ENCODE measurements at places on chromosomes 6 and 20.
A peak's percentile ranks its signal among the peaks of the same experiment; 100 is the strongest.

- DNase-seq, result no peak
Measured at GRCh38 chr6:168160506-168161370, 81.7 kb upstream of the FRMD1 start.

DNA sequence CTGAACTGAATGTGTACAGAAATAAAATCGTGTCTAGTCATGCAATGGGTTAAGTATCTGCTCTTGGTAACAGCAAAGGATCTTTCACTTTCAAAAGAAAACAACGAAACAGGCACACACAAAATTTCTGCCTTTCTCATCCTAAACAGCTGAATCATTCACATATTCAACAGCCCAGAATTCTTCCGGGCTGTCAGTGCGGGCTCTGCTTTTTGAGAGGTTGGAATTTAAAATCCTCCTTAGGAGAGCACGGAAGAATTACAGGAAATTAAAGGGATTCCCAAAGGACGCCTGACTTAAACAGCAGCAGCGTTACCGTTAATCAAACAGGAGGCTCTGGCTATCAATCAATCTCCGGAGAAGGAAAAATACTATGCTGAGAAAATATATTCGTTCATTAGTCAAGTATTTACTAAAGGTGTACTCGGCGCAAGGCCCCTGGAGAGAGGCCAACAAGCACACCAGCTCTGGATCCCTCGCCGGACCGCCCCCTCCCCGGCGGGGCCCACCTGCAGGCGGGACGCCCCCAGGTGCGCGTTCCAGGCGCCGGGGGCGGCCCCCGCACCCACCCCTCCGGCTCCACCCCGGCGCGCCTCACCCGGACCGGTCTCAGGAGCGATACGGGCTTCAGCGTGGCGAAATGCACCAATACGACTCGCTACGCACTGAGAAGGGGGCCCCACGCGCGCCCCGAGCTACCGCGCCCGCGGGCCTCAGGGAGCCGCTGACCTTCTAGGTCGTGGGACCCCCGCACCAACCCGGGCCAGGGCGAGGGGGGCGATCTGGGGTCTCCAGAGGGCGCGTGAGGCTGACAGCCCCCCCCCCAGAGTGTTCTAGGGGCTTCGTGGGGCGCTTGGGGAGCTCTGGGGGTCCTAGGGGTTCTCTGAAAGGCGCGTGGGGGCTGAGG, 1.0 kb downstream of the NAPB start:
- DNase-seq, result peak; percentile 67

- DNase-seq, result peak; percentile 16
Measured at GRCh38 chr6:166751051-166751595, 124.1 kb upstream of the RPS6KA2 start.

DNA sequence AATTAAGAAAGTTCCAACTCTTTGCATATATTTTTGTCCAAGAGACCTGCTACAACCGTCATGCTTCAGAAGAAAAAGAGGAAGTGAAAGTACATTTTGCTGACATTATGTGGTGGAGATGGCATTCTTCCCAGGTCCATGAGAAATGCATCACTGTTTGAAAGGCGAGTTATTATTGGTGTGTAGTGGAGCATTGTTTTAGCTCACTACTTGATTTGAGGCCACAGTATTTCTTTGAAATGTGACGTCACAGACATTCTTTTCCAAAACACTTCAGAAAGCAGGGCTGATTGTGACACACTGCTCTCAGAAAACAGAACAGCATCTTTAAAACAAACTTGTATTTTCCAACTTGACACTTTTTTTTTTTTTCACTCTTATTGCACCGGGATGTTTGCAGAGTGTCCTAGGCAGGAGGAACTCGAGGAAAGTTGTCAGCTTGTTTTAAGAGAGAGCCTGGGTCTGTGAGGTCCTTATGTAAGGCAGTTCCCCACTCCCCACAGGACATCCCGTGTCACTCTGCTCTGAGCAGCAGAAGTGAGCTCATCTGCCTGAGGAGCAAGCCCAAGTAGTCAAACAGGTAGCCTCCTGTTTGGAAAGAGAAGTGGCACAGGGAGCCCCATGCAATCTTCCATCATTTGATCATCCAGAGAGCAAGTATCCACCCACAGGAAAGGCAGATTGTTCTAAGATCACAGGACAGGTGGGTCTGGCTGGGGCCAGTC, 1.1 kb downstream of the SPTLC3 start:
- peak; percentile 92 for DNase-seq

DNA sequence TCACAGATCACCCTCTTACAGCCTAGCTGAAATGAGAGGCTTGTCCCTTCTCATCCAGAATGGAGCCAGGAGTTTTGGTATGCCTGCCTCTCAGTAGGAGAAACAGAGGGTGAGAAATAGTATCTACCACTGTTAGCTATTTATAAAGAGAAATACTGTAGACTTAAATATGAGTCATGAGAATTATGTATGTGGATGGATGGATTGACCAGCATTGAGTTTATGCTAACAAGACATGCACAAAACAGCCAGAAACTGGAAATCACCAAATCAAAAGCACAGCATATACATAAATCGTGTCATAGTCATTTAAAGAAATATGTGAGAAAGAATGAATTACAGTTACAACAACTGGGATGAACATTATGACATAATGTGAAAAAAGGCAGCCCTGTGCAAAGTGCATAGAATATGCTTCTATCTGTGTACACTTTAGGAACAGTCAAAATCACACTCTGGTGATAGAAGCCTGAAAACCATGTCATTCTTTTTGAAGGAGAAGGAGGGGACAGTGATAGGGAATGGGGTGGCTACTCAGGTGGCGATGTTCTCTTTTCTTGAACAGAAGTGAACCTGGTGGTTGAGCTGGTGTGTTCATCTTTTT, 79.8 kb upstream of the KIF25 start:
- DNase-seq, result no peak

DNA sequence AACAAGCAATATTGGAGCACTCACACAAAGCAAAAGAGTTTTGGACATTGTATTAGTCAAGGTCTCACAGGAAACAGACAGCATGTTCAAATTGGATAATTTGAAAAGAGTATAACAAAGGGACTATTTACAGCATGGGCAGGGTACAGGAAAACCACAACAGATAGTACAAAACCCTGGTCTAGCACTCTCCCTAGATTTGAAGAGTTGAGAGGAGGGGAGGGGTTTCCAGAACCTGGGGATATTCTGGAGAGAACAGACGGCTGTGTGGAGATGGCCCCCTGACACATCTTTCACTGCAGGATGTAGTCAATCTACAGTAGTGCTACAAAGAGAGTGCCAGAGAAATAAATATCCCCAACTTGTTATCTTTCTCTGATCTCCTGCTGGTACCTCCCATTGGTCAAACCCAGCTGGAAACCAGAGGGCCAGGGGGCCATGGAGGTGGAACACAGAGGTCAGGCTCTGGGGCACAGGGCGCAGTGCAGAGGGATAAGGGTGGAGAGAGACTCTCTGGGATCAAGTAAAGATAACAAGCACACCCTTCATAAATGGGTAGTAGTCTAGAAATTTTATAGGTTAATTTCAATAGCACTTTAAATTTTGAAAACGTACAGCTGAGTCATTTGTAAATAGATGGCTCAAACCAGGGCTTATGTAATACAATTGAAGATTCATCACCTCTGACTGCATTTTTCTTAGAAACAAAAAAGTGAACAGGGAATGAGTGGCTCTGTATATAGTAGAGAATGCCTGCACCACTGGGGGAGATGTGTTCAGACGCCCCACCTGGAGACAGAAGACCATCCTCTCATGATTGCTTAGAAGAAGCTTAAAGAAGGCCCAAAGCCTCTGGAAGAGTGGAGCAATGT, 25.7 kb downstream of the RCAN2 start:
- DNase-seq, result no peak

DNA sequence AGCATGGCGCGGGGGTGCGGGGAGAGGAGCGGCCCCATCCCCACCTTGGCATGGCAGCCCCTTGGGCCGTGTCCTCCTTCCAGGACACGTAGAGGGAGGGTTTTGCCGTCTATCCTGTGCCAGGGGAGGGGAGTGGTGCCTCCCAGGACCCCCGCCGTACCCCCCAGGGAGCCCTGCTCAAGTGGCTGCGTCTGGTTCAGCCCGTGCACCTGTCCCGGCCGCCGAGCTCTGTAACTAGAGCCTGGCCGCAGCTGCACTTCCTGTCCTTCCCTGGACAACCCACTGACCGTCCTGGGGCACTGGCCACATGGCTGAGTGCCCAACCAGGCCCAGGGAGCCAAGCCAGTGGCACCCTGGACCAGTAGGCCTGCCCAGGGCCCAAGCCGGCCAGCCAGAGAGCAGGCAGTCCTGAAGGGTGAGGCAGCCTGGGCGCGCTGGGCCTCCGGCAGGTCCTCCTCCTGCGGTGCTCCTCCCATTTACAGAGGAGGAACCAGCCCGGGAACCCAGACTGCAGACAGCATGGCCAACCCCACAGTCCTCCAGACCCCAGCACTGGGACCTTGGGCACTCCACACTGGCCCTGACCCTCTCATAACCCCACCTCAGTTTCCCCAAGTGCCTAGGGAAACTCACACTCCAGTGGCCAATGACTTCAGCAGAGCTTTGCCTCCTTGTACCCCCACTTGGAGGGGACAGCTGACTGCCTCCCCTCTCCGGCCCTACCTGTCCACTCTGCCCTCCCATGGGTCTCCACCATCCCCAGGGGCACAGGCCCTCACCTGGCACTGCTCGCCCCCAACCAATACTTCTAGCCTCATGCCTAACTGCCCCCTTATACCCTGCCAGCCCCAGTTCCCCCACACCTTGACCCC, 8.7 kb downstream of the LAMA5 start:
- DNase-seq, result no peak

- no peak for DNase-seq
Measured at GRCh38 chr6:135176464-135176863, 4.6 kb upstream of the MYB start.

DNA sequence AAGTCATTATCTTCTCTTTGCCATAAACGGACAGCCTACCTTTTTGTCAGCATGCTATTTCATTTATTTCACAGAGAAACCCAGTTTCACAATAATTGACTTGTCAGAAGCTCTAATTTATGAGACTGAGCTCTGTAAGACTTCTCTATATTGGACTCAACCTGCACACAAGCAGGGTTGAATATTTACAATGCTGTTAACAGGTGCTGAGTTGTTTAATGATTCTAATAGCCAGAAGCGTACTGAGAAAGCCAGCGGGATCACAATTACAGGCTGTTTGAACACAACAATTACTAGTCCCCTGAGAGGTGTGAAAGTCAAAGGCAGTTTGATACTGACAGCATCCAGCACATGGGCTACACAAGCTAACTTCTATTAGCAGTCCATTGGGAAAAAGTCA, 128.2 kb upstream of the SIM1 start:
- no peak for DNase-seq

- DNase-seq, result peak; percentile 26
Measured at GRCh38 chr6:101268541-101268940, 125.0 kb upstream of the GRIK2 start.

DNA sequence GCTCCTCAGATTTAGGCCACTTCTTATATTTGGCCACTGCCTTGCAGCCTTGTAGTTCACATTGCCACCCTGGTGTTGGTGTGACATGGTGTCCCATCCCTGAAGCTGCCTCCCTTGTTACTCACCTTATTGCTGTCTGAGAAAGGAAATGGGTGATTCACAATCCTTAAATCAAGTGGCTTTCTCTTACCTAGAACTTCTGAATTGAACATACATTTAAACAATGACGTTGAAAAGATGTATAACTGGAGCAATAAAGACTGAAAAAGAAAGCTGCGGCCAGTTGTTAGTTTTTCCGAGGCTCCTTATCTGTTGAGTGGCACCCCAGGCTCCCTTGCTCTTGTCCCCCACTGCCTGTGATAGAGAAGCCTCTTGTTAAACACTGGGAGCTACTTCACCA, 28.8 kb upstream of the GNRH2 start:
- no peak for DNase-seq

- no peak for DNase-seq
Measured at GRCh38 chr6:2771079-2771478, 5.9 kb downstream of the WRNIP1 start.

DNA sequence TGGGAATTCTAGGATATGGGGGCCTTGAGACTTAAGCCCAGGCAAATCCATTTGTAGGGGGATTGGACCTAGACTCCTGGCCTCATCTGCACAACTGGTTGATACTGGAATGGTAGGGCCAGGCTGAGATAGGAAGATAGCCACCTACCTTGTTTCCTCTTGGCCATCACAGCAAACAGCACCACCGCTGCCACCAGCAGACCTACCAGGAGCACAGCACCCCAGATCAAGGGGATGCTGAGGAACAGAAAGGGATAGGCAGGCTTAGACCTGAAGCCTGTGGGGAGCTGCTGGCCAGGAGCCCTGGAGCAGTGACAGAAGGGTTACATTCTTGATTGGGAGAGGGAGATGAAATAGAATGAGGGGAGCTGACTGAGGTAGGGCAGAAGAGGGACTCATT, 3.5 kb downstream of the TREML1 start:
- no peak for DNase-seq

GRCh38 chr6:6469074-6469473, 119.4 kb upstream of the LY86 start:
- DNase-seq, result no peak

DNA sequence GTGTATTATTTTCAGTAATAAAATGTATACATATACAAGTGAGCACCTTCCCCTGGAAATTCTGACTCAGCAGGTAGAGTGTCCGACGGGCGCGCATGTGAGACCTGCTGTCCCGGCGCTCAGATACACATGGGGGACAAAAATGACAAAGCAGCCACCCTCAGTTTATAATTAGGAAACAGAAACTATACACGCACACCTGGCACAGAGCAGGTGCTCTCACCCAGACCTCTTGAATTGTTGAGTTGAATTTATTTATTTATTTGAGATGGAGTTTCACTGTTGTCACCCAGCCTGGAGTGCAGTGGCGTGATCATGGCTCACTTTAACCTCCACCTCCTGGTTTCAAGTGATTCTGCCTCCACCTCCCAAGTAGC, 180.4 kb downstream of the ZDHHC14 start:
- no peak for DNase-seq

GRCh38 chr20:11338496-11339306, 579.0 kb upstream of the BTBD3 start:
- DNase-seq, result no peak

GRCh38 chr20:916125-916799, at the start of gene ANGPT4:
Gene ANGPT4 (minus strand): TSS chr20:916334. CDS start chr20:916214, 120 bp downstream.
- no peak for DNase-seq

DNA sequence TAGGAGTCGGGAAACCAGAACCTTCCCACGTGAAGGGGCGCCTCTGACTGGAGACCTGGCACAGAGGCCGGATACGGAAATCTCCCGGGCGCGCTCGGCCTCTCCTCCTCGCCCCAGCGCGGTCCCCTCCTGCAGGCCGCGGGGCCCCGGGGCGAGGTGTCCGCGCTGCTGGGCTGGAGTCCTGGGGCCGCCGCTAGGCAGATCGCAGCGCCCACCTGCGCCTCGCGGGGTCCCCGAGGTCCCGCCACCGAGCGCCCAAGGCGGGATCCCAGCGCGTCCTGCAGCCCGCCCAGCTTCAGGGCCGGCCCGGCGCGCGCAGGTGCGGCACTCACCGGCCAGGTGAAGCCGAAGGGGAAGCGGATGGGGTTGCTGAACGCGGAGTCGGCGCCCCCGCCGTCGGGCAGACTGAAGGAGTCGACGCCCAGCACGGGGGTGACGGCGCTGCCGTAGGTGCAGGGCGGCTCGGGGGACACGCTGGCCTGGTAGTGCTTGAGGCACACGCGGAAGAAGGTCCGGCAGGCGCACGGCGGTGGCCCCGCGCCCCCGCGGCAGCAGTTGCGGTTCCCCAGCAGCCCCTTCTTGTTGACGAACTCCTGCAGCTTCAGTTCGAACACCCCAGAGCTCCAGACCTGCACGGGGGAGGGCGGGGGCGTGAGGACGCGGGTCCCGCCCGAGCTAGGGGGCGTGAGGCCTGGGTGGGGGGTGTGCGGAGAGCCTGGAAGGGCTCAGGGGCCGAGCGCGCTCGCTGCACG, 1.5 kb downstream of the DLL1 start:
- no peak for DNase-seq
